ENCODE measurements at places on chromosomes 12 and 14. TPM values are rescaled to one million over a fixed set of nuclear protein-coding genes. Genes with fewer than 3 reads are reported as not detected.

DNA sequence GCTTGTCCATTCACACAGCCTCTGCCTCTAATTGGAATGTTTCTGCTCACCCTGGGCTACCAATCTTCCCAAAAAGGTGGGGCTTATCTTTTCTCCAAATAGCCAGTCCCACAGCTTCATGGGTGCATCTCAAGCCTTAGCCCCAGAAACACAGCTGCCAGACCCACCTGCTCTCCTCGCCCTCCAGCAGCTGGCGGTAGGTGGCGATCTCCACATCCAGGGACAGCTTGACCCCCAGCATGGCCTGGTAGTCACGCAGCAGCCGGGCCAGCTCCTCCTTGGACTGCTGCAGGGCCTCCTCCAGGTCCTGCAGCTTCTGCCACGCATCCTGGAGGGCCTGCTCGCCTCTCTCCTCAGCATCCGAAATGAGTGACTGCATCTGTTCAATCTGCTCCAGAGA is 11.1 kb downstream of the KRT77 start:
- no peak for DNase-seq

GRCh38 chr12:64600164-64600561 is 10.1 kb upstream of the RASSF3 start:
- DNase-seq = no peak

DNA sequence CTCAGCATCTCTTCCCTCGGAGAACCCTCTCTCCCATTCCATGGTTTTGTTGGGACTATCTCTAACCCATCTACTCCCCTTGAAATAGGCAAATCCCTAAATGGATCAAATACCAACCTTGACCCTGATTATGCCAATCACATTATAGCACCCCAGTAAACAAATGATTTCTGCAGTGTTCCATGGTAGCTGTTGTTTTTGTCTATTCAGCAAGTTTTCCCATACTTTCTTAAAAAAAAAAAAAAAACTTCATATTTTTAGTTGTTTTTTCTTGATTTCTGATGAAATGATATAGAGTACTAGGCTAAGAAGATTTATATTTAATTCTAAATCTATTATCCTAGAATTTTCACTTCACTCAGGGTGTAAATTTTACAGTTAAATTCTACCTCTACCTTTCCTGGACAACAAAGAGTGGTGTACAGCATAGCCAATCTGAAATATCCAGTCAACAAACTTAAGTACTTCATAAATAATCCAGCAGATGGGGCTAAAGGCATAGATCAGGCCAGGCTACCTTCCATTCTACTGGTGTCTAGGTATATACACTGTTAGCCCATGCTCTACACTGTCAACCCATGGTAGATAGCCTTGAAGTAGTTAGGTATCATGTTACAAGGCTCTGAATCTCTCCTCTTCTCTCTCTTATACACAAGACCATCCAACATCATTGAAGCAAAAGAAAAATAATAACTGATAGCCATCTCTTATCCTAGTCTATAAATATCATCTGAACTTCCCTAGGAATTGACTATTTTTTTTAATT is 82.2 kb downstream of the PLEKHG7 start:
- peak; percentile 77 for DNase-seq

DNA sequence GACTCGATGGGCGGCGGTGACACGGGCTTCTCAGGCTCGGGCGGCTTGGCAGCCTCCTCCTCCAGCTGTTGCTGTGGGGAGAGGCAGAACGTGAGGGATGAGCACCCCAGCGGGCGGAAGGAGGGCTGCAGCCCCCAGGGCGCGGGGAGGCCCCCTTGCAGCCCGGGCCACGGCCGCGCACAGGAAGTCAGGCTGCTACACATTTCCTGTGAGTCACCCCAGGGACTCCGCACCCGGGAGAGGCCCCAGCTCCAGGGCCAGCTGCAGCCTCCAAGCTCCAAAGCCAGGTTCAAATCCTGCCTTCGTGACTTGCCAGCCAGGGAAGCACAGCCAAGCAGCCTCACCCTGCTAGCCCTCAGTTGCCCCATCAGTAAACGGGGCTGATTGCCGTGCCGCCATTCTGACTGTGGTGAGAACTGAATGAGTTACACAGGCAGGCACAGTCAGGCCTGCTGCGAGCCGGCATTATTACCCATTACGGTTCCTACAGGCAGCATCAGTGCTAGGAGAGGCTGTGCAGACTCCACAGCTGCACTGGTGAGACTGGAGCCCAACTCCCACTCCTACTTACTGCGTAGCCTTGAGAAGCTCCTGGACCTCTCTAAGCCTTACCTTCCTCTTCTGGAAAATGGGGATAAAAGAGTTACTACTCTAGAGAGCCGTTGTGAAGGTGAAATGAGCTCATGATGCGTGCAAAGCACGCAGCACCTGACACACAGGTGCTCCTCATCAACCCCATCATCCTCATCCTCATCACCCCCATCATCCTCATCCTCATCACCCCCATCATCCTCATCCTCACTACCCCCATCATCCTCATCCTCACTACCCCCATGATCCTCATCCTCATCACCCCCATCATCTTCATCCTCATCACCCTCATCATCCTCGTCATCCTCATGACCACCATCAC is 100.9 kb downstream of the NCOR2 start:
- peak; percentile 13 for DNase-seq

GRCh38 chr14:70268760-70269159 is 80.0 kb upstream of the SLC8A3 start:
- no peak for DNase-seq

DNA sequence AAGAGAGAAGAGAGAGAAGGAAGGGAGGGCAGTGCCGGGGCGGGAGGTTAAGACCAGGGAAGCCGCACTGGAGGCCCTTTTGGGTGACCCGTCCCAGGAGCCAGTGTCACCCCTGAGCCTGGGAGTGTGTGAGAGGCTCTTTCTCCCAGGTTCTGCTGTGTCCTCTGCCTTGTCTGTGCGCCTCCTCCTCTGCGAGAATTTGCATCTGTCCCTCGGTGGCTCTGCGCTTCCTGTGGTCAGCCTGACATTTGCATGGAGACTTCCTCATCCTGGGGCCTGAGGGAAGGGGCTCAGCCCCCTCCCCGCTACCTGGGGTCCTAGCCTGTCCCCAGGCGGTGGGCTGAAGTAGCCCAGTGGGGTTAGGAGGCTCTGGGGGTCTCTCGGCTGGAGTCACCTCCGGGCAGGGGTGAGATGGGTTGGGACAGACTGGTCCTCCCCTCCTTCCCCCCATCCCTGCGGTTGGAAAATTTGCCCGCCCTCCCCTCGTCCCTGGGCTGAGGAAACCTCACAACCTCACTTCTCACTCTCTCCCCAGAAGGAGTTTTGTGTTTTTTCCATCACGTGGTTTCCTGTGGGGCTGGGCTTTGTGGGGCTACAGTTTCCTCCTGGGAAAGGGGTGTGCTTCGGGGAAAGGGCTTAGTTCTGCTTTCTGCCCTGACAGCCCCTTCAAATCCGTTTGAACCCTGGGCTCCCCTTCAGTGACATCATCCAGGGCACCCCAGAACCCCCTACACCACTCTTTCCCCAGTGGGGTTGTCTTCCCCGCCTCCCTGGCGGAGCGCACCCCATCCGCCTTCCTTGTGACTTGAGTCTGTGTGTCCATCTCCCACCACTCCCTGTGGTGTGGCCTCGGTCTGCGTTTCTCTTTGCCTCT is 2.5 kb downstream of the PTPN6 start:
- DNase-seq = no peak

GRCh38 chr12:124172636-124173035 is 122.3 kb upstream of the RFLNA start:
- DNase-seq = peak; percentile 78

- DNase-seq = no peak
Observed at GRCh38 chr14:67493092-67493717, 4.7 kb upstream of the TMEM229B start.

DNA sequence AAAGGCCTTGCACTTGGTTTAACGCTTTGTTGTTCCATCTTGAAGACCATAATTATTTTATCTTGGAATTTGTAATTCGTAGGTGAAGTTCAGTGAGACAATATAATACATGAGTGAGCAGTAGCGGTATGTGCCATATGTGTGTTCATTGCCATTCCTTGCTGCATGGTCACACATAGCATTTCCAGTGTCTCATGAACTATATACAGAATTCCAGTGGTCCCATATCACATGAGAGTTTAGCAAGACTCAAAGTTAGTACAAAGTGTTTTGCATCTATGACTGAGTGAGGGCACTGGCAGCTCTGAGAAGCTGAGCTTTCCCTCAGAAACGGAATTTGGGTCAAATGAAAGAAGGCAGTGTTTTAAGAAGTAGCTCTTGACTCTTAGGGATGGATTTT is 359.8 kb downstream of the FOXG1 start:
- DNase-seq = no peak

GRCh38 chr14:73289729-73290128 is 52.4 kb downstream of the PAPLN start:
- no peak for DNase-seq

- no peak for DNase-seq
Observed at GRCh38 chr12:40615590-40615989, 76.6 kb upstream of the CNTN1 start.

- no peak for DNase-seq
Observed at GRCh38 chr12:44674875-44675274, 201.2 kb downstream of the NELL2 start.

- no peak for DNase-seq
Observed at GRCh38 chr14:102606296-102606695, 13.8 kb downstream of the RCOR1 start.

DNA sequence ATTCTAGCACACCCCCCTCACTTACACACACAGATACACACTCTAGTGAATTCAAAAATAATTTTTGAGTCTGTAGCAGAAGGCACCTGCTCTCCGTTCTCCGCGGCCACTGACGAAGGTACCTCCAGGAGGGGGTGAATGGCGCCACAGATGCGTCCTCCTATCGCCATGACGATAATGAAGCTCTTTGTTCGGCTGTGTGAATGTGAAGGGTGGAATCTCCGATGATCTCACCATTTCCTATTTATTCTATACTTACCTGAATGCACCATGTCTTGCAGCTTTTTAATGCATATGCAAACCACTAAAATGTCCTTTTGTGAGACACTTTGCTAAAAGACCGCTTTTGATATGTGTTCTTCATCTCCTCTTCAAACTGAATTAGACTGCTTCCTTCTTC is 162.7 kb downstream of the EGLN3 start:
- no peak for DNase-seq

GRCh38 chr12:71626768-71627167 is 36.9 kb downstream of the ZFC3H1 start:
- DNase-seq = no peak

- no peak for DNase-seq
Observed at GRCh38 chr14:34262127-34262910, 199.7 kb downstream of the SPTSSA start.

DNA sequence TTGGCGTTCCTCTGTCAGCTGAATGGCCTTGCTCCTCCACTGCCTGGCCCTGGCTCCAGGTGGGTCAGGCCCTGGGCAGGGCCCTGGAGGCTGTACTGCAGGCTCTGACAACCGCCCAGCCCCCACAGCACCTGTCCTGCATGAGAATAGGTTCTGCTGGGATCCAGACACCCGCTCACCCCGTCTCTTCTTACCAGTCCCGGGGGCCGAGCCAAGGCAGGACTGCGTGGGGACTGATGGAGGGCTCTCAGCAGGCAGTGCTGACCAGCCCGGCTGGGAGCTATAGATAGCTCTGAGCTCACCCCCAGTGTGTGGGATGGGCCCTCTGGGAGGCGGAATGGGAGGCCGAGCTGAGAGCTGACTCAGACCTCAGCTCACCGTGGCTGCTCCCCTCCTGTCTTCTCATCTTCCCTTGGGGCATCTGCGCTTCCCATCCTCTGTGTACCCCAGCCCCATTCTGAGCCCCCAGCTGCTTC is 39.6 kb downstream of the TEAD4 start:
- DNase-seq = peak; percentile 74

DNA sequence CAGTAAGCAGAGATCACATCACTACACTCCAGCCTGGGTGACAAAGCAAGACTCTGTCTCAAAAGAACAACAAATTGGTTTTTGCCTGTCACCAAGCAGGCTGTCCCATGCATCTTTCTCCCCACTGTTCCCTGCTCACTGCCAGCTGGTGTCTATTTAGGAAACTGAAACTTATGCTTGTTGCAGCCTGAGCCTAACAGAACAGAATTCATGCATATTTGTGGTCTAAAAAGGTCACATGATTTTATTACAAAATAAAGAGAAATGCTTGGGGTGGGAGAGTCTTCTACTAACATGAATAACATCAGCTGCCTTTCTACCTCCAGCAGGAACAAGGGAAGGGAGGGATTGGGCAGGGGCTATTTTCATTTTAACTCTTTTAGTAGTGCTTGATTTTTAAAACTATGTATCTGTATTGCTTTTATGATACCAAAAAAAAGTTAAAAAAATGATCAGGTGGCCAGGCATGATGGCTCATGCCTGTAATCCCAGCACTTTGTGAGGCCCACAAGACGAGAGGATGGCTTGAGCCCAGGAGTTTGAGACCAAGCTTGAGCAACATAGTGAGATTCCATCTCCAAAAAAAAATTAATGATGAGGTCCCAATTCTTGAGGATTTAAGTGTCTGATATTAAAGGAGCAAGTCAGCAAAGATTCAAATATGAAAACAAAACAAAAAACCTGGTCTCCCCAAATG is 923 bp downstream of the STAT2 start:
- peak; percentile 83 for DNase-seq

DNA sequence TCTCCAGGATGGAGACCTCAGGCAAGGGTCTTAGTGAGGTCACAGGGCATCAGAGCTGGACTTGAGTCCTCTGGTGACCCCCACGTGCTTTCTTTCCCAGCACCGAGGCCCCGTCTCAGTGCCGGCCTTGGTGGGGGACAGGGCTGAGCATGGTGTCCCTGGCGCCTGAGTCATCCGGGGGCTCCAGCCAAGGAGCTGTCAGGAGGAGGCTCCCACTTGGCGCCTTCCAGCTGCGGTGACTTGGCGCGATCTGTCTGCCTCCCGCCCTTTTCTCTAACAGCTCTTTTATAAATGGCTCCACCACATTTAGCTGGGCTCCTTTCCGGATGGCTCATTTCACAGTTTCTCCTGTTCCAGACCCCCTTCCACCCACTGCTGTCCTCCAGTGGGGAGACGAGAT is 60.4 kb downstream of the PRMT8 start:
- DNase-seq = no peak

DNA sequence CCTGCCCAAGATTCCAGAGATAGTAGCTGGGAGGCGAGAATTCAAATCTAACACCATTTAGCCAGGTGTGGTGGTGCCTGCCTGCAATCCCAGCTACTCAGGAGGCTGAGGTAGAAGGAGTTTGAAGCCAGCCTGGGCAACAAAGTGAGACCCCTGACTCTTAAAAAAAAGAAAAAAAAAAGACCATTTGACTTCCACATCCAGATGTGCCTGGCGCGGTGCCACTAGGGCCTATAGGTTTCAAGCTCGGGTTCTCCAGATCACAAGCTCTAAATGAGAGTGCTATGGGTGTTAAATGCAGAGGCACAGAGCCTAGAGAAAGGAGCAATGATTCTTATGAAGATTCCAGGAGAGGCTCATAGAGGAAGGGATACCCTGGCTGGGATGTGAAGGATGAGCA is 22.5 kb downstream of the SYNE3 start:
- no peak for DNase-seq

Gene GTF2H3
- 51.3 TPM for total RNA-seq

Gene SPATA7
- 6.4 TPM for total RNA-seq

Gene SPIC
- total RNA-seq = not detected

Gene FMNL3
- total RNA-seq = 15.8 TPM

Gene MDM2
- total RNA-seq = 231 TPM

Gene CCNB1IP1
- total RNA-seq = 18.6 TPM

Gene CLECL1
- not detected for total RNA-seq

Gene TAS2R10
- not detected for total RNA-seq

Gene HOXC12
- not detected for total RNA-seq

Gene DLGAP5
- 20.0 TPM for total RNA-seq

Gene DAO
- total RNA-seq = not detected

Gene NAB2
- total RNA-seq = 35.7 TPM

Gene TPI1
- total RNA-seq = 971 TPM

Data from HFFc6 (cell line).